Esophagus squamous epithelium (tissue), 5 donors: ENCODE measurements at places on chromosomes 6 and 20.

- DNase-seq: no peak
These were observed 115.7 kb downstream of the AIG1 start for GRCh38 chr6:143176090-143177021.

- no peak for DNase-seq
These were observed 265.1 kb downstream of the PREX1 start for GRCh38 chr20:48562586-48563116.

DNA sequence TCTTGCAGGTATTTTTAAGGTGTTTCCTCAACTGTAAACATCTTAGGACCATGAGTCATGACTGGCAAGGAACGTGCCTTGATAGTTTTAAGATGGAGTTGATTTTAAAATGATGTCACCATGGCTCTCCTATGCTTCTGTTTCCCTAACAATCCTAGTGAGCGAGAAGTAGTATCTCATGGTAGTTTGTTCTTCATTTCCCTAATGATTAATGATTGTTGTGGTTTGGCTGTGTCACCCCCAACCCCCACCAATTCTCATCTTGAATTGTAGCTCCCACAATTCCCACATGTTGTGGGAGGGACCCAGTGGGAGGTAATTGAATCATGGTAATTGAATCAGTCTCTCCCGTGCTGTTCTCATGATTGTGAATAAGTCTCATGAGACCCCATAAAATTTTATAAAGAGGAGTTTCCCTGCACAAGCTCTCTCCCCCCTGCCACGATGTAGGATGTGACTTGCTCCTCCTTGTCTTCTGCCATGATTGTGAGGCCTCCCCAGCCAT is 16.8 kb upstream of the BNIP5 start:
- no peak for DNase-seq

GRCh38 chr6:119348096-119348747 is 1.3 kb downstream of the MAN1A1 start:
- DNase-seq: no peak

DNA sequence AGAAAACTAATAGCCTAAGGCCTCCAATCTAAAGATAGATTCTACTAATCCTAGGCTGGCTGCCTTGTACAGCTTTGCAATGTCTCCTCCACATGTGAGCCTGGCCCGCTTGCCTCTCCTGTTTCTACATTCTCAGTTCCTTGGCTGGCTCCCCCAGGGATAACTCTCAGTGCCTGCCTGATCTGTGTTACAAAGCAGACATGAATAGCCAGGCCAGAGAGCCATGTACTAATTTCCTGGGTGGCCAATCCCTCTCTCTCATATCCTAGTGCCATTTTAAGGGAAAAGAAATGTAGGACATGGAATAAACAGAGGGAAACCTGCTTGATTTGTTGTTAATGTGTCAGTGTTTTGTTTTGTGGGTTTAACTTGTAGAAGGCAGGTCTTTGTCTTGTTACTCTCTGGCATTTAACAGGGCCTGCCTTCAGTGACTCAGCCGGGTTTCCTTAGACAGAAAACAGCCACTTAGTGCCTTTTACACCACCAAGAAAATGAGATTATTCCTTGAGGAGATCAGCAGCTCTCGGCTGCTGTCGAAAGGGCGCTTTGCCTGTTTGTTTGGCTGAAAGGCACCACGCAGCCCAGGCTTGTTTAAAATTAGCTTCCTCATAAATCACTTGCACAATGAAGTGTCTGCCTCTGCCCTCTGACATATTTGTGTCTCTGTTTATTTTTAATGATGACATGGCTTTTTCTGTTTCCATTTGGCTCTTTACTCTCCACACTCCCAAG is 702.7 kb downstream of the MAFB start:
- DNase-seq: no peak

DNA sequence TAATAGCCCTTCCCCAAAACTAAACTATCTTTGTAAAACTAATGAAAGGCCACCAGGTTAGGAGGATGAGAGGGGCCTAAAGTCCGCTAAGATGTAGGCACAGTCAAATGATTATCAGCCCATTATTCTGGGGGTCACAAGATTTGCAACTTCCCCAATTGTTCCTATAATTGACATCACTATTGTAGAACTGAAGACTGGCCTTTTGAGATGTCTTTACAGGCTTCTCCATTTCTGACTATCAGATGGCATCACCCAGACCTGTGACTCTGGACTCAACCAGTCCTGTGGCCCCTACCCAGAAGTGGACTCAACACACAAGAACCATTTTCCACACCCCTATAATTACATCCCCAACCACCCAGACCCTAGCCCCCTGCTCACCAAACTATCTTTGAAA is 61.5 kb upstream of the MAP7 start:
- no peak for DNase-seq

DNA sequence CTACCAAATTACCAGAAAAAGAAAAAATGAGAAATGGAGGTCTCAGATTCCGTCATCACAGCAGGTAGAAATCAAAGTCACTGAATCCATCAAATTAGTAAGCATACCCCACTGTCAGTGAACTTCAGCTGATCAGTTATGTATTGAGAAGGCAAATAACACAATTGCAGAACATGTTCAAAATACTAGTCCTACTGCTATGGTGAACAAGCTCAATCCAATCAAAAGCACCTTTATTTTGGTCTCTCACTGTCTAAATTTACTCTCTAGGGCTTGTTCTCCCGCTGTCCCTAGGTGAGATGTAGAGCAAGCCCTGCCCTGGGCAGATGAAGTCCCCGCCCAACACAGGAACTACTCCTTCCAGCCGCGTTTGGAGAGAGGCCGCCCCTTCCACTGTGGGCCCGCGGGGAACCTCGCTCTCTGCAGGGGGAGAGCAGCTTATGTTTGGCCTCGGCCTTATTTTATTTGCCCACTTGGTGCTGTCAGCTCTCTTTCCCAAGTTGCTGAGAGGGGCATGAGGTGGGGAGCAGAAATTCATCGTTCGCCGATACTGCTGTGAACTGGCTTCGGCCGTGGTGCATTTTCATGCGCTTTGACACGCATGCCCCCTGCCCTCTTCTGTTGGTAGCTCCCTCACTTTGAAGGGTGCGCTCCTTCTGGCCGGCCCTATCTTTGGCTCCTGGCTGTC is 14.3 kb upstream of the MAP1LC3A start:
- no peak for DNase-seq

DNA sequence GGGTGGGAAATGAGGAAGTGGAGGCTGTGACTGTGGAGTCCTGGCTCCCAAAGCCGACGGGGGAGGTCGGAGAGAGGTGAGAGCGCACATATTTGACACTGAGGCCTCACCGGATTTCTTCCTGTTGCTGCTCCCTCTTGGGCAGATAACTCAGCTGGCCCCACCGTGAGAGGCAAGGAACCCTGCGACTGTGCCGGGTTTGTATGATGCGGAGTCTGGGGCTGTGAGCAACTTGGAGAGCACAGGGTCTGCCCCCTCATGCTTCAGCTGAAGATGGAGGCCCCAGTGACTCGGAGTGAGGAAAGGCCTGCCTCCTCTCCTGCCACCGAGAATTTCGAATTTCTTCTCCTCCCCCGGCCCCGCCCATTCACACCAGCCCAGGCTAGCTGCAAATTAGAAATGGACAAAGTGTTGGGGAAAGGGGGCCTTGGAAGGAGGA is 160.6 kb downstream of the GRM4 start:
- DNase-seq: no peak

- no peak for DNase-seq
These were observed 977.0 kb downstream of the TFAP2A start for GRCh38 chr6:9437836-9438235.

- no peak for DNase-seq
These were observed 243.3 kb downstream of the NRN1 start for GRCh38 chr6:5763407-5763806.
